Renal pelvis (tissue), 12 donors: ENCODE measurements at places on chromosomes 6 and 20.
A peak's percentile ranks its signal among the peaks of the same experiment; 100 is the strongest.

- DNase-seq = no peak
These were observed 13.6 kb downstream of the GSTA2 start for GRCh38 chr6:52749556-52750152.

DNA sequence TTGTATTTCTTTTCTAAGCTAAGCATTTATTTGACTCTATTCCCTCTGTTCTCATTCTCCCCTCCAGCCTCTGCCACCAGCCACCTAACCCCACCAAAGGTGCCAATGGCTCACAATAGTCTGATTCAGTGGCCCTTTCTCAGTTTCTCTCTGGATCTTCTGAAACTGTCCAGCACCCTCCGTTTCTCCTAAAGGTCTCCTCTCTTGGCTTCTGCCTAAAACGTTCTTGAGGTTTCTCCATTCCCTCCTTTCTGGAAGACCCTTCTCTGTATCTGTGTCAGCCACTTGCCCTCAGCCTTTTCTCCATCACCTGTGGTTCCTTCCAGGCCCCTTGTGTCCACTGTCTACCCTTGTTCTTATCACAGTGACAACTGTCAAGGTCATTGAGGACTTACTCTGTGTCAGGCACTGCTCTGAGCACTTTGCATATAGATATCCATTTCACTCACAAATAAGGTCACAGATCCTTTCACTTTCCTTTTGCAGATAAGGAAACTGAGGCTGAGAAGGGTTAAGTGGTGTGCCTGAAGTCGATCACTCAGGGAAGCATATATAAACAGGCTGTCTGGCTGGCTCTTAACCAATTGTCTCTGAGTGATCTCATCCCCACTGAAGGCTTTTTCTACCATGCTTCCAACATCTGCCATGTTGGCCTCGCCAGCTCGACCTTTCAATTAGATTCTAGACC lies 48.1 kb downstream of the FOXA2 start:
- DNase-seq = no peak

- DNase-seq = no peak
These were observed 31.5 kb upstream of the IRAK1BP1 start for GRCh38 chr6:78835817-78836216.

GRCh38 chr20:1061484-1062221 lies 56.7 kb upstream of the PSMF1 start:
- no peak for DNase-seq

DNA sequence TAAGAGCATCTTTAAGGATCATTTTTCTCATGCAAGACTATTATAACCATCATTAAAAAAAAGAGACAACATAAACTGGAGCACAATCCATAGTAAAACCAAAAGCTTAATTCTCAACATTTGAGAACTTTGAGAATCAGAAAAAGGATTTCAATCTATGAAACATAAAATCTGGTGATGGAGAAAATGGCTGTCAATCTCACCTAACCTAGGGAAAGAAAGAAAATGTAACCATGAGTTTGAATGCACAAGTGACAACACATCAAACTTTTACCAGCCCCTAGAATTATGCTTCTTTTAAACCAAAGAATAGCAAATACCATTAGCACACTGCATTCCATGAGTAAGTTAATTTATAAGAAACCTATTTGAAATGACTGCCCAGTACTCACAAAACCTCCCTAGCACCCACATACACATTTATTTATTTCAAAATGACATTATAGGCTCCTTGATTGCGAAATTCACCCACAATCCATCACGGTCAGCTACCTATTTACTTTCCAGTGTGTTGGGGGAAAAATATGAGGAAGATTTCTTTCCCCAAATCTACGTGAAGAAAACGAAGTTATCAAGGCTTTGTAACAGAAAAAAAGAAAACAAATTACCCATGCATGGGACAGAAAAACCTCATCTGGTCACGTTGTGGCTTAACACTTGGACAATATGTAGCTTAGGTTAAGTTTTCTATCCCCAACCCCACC lies 828 bp downstream of the ASCC3 start:
- DNase-seq = no peak

DNA sequence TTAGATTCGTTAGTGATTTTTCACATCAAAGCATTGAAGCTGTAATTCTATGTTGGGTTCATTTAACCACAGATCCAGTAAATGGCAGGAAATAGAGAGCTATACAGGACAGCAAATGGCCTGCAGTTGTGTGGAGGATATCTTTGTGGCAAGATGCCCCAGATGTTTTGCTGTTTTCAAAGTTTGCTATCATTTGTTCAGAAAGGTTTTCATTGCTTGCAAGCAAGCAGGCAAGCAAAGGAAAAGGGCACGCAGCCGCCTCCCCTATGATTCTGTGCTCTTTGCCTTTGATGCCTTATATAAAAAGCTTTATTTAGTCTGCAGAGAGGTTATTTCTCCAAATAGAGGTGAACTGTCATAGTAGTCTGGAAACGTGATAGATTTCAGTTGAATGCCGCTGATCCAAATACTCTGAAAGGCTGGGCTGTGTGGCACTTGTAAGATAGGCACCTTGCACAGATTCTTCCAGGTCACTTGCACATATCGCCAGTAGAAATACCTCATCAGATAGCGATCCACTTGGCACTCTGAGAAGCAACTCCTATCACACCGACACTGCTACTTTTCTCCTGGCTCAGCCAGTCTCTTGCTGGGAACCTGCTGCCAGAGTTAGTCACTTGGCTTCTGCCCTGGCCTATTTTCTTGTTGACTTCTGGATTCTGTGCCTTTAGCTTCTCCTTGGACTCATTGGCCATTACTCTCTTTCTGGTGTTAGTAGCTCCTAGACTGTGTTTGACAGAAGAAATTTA lies 66.4 kb downstream of the UTRN start:
- DNase-seq = no peak

GRCh38 chr6:3608159-3608558 lies 143.4 kb downstream of the PXDC1 start:
- no peak for DNase-seq

DNA sequence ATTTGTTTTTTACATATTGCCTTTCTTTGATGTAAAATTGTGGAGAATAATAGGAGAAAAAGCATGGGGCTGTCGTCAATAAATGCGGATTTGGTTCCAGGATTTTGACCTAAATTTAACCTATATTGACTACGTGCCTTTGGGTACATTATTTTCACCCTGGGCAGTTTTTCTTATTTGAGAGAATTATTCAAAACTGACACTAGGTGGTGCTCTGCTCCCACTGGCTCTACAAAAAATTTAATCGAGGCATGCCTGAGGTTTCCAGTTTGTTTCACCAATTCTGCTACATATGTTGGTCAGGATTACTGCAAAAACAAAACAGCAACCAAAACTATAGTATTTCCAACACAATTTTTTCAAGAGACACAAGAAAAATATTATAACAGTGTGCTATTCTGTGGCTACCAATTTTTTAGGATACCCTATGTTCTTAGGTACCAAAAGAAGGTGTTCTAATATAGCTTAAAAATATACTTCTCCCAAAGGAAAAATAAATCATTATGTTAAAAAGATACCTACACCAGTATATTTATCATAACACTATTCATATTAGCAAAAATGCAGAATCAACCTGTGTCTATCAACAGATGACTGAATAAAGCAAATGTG lies 48.6 kb upstream of the FABP7 start:
- peak; percentile 36 for DNase-seq

- DNase-seq = no peak
These were observed 128.8 kb upstream of the QKI start for GRCh38 chr6:163285691-163286090.

GRCh38 chr6:135434095-135434494 lies 63.4 kb downstream of the AHI1 start:
- DNase-seq = no peak

DNA sequence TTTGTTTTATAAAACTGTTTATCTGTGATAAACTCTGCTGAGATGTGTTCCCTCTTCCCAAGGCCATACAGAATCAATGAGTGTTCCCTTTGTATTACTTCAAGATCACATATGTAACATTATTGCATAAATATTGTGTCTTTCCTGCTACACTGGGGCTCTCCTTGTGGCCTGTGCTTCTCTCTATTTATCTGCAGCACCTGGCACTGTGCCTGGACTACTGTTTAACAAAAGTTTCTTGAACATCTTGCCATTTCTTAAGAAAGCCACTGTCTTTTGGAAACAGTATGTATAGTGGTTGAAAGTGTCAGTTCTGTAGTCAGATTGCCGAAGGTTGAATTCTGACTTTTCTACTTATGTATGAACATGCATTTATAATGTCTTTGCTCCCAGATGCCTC lies 169.0 kb upstream of the SCGN start:
- DNase-seq = no peak

DNA sequence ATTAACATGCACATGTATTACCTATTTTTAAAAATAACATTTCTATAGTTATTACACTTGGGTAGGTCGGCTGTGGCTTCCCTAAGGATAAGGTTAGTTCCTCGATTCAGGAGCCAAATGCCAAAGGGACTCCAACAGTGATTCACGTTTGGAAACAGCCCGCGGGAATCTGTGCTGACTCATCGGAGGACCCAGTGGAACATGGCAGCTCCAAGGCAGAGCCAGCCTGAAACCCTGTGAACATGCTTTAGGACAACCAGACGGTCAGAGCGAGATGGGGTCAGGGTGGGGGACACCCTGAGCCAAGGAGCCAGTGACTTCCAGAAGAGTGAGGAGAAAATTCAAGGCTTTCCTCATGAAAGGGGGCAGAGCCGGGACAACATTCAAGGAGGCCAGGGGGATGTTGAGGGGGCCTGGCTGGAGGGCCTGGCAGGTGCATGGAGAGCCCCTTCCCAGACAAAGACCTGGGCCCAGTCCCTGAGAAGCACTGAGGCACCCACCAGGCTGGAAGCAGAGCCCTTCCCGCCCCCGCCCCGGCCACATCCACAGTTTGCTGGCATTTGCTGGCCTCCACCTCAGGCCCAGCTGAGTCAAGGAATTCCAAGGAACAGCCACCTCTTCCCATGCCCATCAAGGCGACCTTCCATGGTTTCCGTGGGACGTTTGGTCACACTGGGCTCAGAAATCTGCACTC lies 133.2 kb downstream of the SNX5 start:
- DNase-seq = no peak
